Immature natural killer cell (primary cell): ENCODE measurements at places on chromosomes 2 and 18.

DNA sequence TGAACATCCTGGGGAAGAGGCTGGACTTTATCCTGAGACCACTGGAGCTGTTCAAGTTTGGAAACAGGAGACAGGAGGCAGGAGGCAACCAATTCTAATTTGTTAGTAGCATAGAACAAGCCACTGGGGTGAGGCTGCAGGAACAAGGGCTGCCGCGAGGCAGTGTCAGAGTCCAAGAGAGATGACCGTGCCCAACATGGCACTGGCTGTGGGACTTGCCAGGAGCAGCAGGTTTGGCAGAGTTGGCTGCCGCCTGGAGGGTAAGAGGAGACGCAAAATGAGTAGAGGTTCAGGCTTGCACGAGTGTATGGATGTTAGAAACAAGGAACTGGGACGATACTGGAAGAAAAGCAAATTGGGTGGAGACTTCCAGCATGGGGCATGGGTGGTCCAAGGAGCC, 168.5 kb downstream of the TPGS2 start:
- no peak for DNase-seq

- no peak for DNase-seq
Observed at GRCh38 chr2:66689456-66690051, 254.6 kb downstream of the MEIS1 start.

DNA sequence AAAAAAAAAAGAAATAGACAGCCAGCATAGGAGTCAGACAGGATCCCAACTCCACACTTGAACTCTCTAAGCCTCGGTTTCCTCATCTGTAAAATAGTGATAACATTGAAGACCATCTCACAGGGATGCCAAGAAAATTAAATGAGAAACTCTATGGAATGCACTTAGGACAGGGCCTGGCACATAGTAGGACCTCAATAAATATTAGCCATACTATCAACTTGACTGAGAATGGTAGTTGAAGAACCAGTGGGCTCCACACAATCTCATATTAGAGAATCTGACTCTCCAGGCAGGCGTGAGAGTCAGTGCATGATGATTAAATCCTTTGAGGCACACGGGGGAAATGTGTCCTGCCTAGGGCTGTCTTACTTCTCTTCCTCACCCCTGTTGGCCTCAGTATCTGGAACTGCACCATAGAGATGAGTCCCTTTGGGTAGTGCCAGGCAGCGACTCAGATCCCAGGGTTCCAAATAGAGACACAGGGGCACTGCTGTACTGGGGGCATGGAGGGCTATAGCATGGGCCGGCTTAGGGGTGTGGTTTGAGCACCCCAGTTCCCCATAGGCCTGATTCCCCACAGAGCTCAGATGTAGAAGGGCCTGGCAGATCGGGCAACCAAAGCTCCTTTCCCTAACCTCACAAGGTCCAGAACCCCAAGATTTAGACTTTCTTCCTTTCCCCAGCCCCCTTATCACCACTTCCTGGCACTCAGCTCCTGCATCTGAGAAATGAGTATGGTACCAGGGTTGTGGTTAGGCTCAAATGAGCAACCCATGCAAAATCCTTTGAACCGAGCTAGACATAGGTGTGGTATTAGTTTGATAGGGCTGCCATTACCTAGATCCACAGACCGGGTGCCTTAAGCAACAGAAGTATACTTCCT, 51.3 kb upstream of the CAB39 start:
- peak; percentile 38 for DNase-seq

- DNase-seq = no peak
Observed at GRCh38 chr2:180871649-180872048, 108.8 kb upstream of the UBE2E3 start.
